ENCODE measurements at places on chromosomes 7 and 10.

GRCh38 chr7:47677664-47678063 lies 95.8 kb upstream of the TNS3 start:
- no peak for DNase-seq

DNA sequence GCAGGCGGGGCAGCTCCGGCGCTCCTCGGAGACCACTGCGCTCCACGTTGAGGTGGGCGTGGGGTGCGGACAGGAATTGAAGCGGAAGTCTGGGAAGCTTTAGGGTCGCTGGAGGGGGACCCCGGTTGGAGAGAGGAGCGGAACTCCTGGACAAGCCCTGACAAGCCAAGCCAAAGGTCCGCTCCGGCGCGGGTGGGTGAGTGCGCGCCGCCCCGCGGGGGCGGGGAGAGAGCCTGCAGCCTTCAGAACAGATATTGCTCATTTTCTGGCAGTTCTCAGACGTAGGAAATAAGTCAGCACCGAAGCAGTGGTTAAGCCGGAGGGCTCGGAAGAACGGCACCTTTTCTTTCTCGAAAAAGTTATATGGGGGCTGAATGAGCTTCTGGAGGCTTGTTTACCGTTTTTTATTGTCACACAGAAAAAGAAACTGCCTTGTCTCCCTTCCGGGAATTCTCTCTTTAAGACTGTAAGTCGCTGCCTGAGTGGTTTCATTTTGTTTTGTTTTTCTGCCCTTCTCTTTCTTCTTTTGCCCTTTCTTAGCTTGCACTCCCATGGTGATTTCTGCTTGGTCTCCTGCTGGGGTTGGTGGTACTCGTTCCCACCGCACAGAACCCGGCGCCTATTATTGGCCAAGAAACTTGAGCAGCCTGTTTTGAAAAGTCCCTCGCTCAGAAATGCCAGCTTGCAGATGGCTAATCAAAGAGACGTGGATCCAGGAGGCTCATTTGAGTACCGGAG lies 732 bp downstream of the FAS start:
- DNase-seq, result peak; percentile 47

DNA sequence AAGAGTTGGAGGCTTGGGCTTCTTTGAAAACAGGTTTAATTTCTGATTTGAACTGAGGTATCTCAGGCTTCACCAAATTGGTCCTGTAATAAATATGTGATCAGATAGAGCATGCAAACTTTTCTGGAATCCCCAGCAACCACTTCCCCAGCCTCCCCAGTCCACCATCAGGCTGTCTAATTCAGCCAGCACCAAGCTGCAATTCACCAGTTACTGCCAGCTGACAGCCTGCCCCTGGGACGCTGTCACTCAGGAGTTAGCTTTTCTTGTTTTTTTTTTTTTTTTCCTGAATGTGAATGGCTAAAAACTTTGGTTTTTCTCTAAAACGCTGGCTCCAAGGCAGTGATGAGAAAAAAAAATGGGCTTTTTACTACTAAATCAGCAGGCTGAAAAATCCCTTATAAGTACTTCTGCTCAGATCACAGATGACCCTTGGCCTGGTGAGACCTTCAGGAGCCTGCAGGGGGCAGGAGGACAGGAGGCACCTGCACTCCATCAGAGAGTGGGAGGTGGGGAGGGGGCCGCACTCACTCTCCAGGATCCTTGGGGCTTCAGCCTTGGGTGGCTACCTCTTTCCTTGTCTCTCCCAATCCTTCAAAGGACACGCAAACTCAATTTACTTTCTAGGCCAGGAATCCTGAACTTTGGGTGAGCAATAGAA lies 349.4 kb downstream of the GATA3 start:
- peak; percentile 30 for DNase-seq

DNA sequence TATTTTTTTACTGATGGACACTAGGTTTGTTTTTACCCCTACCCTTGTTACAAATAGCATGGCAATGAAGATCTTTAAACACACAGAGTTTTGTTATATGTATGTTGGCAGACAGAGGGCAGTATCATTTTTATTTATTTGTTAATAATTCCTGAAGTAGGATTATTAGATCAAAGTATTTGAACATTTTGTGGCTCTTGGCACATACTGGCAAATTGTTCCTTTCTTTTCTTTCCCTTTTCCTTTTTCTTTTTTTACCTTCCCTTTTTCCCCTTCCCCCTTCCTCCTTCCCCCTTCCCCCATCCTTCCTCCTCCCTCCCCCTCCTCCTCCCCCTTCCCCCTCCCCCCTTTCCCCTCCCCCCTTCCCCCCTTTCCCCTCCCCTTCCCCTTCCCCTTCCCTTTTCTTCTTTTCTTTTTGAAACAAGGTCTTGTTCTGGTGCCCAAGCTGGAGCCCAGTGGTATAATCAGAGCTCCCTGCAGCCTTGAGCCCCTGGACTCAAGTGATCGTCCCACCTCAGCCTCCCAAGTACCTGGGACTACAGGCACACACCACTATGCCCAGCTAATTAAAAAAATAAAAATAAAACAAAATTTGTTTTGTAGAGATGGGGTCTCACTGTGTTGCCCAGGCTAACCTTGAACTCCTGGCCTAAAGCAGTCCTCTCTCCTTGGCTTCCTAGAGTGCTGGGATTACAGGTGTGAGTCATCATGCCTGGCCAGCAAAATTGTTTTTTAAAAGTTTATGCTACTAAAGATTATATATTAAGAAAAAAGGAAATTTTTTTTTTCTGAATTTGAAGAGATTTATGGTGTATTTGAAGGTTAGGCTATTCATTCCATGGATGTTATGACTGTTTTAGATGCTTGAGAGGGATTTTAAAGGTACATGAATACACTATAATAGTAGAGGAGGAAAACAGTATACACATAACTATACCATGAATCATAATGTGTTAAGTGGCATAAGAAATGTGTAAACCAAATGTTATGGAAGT lies 39.3 kb downstream of the SEPTIN7 start:
- DNase-seq, result no peak

DNA sequence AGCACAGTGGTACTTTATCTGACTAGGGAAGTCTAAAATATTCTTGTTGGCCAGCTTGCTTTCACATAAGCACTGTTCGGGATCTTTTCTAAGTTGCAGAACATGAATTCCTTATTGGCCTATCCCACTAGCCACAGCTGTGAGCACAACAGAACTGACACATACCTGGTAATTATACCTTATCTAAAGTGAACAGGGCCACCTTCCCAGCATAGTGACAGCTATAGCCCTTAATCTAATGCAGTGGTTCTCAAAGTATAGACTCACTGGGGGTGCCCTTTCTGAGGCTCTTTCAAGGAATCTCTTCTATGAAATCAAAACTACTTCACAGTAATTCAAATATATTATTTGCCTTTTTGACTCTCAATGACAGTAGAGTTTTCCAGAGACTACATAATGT lies 184.7 kb upstream of the KAT6B start:
- DNase-seq, result no peak

- DNase-seq, result no peak
Measured at GRCh38 chr7:32573110-32573687, 77.9 kb downstream of the AVL9 start.

DNA sequence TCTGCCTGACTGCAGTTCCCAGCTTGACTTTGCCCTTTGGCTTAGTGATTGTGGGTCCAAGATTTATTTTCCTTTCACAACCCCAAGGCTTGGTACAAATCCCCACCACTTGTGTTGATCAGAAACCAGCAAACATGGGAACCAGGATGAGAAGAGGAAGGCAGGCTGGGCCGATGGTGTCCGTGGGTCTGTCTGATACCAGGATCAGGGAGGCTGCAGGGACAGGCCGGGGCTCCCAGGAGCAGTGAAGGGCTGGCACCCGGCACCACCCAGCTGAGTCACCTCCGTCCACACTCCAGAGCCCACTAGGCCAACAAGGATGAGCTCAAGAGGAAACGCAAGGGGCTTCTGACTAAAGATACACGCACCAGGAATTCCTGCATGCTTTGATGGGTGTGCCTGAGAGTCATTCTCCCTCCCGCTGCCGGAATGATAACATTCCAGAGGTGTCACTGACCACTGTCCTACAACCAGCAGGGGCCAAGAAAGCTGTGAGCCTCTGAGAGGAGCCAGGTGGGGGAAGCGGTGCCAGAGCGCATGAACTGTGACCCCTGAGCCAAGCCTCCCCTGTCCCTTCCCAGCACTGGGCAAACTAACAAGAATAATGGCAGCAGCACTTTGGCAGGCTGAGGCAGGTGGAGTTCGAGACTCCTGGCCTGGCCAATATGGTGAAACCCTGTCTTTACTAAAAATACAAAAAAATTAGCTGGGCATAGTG lies 29.2 kb upstream of the PROSER2 start:
- no peak for DNase-seq

DNA sequence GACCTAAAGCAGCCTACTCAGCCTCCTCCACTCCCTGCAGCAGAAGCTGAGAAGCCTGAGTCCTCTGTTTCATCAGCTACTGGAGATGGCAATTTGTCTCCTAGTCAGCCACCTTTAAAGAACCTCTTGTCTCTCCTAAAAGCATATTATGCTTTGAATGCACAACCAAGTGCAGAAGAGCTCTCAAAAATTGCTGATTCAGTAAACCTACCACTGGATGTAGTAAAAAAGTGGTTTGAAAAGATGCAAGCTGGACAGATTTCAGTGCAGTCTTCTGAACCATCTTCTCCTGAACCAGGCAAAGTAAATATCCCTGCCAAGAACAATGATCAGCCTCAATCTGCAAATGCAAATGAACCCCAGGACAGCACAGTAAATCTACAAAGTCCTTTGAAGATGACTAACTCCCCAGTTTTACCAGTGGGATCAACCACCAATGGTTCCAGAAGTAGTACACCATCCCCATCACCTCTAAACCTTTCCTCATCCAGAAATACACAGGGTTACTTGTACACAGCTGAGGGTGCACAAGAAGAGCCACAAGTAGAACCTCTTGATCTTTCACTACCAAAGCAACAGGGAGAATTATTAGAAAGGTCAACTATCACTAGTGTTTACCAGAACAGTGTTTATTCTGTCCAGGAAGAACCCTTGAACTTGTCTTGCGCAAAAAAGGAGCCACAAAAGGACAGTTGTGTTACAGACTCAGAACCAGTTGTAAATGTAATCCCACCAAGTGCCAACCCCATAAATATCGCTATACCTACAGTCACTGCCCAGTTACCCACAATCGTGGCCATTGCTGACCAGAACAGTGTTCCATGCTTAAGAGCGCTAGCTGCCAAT lies 202.2 kb downstream of the ZEB1 start:
- DNase-seq, result no peak

GRCh38 chr7:80623503-80624252 lies 14.8 kb upstream of the CD36 start:
- DNase-seq, result no peak

- DNase-seq, result no peak
Measured at GRCh38 chr10:110923856-110924493, 4.6 kb downstream of the SHOC2 start.

DNA sequence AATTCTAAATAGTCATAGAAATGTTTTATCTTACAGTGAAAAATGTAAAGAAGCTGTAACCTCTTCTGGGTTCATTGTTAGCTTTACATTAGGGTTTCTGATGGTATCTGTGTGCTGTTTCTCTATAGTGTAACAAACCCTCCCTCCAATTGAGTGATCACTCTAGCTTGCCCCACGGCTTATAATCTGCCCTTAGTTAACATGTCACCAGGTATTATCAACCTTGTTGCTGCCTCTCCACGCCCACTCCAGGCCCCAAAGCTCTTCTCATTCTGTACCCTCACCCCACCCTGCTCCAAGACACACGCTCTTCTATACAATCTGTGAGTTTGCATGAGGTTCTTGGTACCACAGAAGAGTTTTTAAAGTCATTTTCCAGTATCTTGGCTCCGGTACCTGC lies 139.4 kb downstream of the ARID5B start:
- no peak for DNase-seq

GRCh38 chr7:156754201-156754600 lies 113.6 kb downstream of the RNF32 start:
- no peak for DNase-seq

GRCh38 chr7:99402854-99403253 lies 5.5 kb downstream of the PDAP1 start:
- no peak for DNase-seq

GRCh38 chr7:88037050-88037449 lies 103.0 kb downstream of the ADAM22 start:
- no peak for DNase-seq

GRCh38 chr10:80173466-80173865 lies 31.9 kb downstream of the ANXA11 start:
- DNase-seq, result no peak

DNA sequence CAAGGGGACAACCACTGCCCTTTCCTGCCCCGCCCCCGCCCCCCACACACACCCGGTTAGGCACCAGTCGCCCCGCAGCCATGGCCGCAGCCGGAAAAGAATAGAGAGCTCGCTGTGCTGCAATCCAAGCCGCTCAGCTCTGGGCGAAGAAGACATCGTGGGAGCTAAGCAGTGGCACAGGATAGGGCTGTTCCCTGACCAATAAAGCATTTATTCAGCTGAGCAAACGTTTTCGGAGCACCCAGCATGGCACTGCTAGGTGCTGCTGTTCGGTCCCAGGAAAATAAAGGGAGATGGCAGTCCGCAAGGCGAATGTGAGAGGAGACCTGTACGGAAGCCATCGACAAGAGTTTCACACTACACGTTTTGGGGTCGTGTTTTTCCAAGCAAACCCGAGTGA lies 18.3 kb downstream of the SKIDA1 start:
- DNase-seq, result peak; percentile 18

GRCh38 chr7:101299511-101300464 lies 21.8 kb downstream of the IFT22 start:
- peak; percentile 47 for DNase-seq

GRCh38 chr7:130022623-130023175 lies 28.5 kb downstream of the ZC3HC1 start:
- no peak for DNase-seq

DNA sequence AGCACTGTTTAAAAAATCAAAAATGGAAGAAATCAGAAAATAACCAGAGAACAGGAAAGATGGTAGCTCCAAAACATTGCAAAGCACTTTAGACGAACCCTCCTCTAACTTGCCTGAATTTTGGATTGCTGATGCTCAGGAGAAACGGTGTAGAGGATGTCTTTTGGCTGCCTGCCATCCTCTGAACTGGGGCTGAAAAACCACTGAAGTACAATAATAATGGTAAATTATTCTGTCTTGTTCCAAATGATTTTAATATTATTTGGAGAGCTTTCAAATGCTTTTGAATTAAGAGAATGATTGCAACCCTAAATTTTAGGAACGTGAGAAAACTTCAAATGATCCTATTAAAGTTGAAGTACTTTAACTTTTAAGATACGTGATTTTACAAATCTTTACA lies 167.3 kb upstream of the SLC13A1 start:
- DNase-seq, result no peak

GRCh38 chr7:142431491-142431890 lies 173.6 kb upstream of the PRSS58 start:
- no peak for DNase-seq

- no peak for DNase-seq
Measured at GRCh38 chr7:40916813-40917212, 782.0 kb downstream of the SUGCT start.

GRCh38 chr10:100184840-100185239 lies 989 bp downstream of the ERLIN1 start:
- DNase-seq, result no peak

DNA sequence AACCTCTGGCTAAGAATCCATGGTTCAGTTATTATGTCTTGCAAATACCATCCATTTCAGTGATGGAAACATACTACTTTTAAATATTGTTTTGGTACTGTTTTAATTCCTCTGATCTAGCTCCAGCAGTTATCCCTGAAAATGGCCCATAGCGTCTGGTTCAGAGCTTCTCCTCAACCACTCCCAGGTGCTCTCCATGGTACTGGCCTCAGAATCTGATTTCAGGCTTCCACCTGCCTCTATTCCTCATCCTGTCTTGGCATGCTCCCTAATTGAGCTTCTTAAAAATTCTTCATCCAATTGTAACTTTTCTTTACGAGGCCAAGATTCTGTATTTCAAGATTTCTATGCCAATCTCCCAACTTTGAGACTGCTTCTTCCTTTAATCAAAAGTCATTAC lies 236.3 kb downstream of the HTR7 start:
- peak; percentile 48 for DNase-seq

All from endothelial cell (in vitro differentiated cells).